ENCODE measurements at places on chromosomes 2 and 18.

GRCh38 chr2:202171241-202171825, 67.1 kb downstream of the SUMO1 start:
- peak; percentile 11 for DNase-seq

DNA sequence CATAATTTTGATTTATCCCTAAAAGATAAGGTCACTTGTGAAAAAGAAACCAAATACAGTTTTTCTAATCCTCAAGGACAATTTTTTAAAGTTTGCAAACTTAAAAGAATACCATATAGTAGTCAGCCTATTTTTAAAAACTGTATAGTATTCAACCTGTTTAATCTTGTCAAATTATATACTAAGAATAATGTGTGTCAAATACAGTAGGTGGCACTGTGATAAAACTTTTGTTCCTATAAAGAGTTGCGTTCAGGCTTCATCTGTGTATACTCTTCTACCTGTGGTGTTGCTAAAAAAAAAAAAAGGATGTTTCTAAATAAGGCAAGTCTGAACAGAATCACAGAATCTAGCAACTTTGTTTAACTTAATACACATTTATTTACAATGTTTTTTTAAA, 68.6 kb downstream of the CCDC138 start:
- peak; percentile 42 for DNase-seq

DNA sequence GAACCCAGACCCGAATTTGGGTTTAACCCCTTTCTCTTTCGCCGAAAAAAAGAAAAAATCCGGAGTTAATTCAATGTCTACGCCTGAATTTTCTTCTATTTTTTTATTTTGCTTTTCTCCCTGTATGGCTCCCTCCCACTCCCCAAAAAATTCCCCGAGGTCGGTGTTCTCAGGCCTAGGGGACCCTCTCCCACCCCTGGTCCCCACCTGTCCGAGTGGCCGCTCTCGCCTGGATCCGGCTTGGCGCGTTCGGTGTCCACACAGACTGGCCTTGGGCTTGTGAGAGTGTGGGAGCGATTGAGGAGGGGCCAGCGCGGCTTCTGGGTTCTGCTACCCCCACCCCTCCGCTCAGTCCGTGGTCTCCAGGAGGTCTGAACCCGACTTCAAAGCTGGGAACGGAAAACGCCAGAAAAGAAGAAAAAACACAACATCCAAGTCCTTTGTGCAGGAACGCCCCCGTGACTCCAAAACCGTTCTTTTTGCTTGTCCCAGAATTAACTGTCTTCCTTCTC, 5.7 kb upstream of the EN1 start:
- no peak for DNase-seq

- DNase-seq = no peak
Observed at GRCh38 chr18:38427736-38428135, 862.1 kb upstream of the CELF4 start.

DNA sequence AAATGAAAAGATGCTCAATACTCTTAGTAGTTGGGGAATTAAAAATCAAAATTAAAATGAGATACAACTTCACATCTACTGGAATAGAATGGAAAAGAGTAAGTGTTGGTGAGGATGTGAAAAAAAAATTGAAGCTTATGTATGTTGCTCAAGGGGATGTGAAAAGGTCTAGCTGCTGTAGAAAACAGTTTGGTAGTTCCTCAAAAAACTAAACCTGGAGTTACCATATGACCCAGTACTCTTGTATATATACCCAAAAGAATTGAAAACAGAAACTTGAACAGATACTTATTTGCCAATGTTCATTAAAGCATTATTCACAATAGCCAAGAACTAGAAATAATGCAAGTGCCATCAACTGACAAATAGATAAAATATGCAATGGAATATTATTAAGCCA, 208.4 kb downstream of the FIGN start:
- DNase-seq = no peak

GRCh38 chr2:235992024-235992423, 176.2 kb downstream of the GBX2 start:
- no peak for DNase-seq

GRCh38 chr2:240287496-240288086, 147.1 kb upstream of the OTOS start:
- DNase-seq = no peak

Measured in dermis microvascular lymphatic vessel endothelial cell (primary cell).